ENCODE measurements at places on chromosomes 13 and 19.
A peak's percentile ranks its signal among the peaks of the same experiment; 100 is the strongest.

- DNase-seq = peak; percentile 91
Measured at GRCh38 chr13:67515895-67516294, 285.8 kb upstream of the PCDH9 start.

- no peak for DNase-seq
Measured at GRCh38 chr13:112342841-112343361, 33.3 kb upstream of the SPACA7 start.

DNA sequence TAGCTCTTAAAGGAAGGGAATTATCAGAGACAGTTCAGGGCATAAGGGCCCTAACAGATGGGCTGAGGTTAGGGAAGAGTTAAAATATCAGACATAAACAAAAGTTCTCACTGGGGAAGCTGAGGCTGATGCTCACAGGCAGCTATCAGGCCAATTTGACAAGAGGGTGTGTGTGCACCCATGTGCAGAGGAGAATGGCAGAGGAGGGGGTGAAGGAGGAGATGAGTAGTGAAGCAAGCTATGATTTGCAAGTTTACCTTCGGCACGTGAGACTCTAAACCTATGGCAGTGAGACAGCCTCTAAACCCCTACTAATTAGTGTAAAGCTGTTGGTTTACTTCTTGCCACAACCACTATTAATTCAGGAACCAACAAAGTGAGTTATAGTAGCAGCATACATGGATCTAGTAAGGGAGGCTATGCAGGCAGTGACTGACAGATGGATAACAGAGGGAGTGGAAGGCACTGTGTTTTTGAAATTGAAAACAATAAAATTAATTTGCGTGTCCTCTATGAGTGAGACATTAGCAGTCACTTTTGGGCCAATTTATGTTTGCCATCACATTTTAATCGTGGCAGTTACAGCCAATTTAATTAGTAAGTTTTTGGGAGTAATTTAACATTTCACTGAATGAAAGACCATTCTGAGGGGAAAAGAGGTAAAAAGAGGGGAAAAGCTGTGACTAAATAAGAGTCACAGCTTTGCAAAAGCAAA, 99.6 kb upstream of the HTR2A start:
- DNase-seq = no peak

DNA sequence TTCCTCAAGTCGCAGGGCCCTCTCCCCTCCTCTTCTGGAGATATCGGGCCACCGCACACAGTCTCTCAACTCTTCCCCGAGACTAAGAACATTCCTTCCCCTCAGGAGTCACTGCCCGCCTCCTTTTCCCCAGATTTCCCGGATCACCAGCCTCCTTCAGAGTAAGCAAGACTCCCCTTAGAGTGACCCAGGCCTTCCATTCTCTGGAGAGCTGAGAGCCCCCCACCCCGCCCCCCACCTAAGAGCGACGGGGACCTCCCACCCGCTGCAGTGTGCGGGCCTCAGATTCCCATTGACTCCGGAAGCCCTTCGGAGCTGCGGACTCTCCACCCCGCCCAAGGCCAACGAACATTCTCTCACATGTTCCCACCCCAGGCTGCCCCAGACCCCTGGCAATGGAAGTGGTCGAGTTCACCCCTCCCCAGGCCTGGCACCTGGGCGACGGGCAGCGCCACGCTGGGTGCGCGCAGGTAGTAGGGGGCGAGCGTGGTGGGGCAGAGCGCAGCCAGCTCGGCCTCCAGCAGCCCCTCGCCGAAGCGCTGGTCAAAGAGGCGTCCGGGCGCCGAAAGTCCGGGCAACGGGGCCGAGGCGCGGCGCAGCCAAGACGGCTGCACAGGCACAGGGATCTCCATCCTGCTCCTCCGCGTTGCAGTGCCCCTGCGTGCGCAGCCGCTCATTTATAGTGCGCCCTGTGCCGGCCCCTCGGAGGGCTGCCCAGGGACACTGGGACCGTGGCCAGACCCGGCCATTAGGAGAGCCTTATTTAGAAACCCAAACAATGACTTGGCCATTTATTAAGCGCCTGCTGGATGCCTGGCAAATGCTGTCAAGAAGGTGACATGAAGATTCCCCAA, at the start of gene HSPB6:
TSS of gene HSPB6 (minus strand) at position 653 of the 854 bp plus-strand sequence. CDS start at position 632, 21 bp downstream.
- DNase-seq = peak; percentile 74

GRCh38 chr13:28650284-28650683, 8.6 kb upstream of the POMP start:
- no peak for DNase-seq
